T-helper 17 cell (primary cell): ENCODE measurements at places on chromosomes 4 and X.

DNA sequence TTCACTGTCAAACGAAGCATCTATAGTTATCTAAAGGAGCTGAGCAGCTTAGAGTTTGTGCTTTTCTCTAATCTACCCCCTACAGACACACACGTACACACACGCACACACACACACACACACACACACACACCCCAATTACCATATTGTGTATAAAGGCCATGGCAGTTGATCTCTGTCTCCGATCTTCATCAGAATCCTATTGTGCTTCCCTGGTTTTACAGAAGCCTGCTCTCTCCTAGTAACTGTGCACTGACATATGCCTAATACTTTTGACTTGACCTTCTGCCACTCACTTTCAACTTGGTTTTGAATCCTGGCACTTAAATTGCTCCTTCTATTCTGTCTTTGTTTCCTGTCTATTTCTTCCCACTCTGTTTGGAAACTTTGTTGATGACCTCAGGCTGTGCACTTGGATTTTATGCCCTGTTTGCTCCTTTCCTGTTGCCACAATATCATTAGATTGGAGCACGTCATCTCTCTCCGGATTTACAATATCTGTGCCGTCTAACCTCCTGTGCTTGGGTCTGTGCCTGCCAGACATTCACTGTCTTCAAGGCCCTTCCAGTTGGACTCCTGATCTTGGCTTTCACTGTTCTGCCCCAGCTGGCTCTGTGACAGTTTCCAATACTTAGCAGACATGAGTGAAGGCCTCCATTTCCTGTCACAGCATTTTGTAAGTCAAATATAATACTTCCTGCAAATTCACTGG lies 928.1 kb downstream of the FAT4 start:
- DNase-seq, result no peak

DNA sequence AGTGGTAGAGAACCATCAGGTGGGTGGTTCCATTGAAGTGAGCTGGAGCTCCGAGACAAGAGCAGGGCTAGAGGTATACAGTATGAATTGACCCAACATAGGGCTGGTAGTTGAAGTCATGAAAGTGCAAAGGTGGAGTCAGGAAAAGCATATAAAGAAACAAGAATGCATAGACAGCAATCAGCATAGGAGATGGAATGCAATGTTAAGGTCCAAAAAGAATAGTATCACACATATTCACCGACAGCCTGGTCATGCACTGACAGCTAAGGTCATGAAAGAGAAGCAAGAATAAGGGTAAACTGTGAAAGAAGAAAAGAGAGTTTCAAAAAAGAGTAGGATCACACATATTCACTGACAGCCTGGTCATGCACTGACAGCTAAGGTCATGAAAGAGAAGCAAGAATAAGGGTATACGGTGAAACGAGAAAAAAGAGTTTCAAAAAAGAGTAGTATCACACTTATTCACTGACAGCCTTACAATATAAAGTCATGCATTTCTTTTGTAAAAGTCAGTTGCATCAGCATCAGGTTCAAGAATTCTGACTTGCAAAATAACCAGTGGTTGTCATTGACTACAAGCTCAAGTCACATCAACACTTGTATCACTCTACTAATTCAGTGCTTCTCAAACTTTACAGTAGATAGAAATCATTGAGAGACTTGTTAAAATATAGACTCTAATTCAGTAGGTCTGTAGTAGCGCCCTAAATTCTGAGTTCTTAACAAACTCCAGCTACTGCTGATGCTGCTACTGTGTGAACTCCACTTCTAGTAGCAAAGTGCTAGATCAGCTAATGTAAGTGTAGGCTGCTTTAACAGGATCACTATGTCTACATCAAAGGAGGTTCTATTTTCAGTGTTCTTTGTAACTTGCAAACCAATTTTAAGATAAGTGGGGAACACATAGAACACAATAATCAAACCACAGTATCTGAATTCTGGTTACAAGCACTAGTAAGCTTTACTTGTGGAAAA lies 221.9 kb downstream of the PDGFC start:
- DNase-seq, result no peak

GRCh38 chr4:55447831-55448230 lies 52.1 kb downstream of the TMEM165 start:
- no peak for DNase-seq

DNA sequence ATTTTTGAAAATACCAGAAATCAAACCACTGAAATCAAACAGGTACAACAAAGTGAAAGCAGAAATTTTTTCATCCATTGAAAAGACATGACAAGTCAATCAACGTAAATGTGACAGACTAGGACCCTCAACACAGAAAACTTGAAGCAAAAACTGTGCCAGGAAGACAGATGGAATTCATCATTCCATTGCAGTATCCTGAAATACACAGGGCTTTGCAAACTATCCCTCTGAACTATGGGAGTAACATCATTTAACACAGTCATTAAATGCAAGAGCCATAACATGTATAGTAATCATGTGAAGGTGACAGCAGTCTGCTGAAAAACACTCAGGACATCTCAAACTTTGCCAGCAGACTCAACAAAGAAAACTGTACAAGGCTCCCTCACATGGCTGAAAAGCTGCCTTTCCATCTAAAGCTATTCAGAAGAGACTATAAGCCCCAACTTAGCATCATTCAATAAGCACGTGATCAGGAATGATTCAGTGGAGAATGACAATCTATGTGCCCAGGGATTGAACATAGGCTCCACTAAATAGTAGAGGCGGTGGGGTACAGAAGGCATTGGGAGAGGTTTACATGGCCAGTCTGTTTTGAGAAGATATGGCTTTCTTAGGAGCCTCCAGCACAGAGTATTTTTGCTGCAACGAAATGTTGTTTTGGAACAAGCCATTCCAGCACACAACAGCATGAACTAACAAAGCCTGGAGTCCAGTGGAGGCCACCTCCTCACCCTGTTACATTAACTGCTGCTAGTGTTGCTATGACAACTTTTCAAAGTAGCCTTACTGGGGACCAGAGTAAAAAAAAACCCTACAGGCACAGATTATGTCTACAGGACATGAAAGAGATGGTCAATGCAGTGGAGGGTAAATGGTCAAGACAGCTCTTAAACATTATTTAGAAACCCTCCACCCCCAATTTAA lies 274.5 kb upstream of the NOCT start:
- DNase-seq, result no peak

GRCh38 chr4:44961001-44961755 lies 234.8 kb upstream of the GNPDA2 start:
- DNase-seq, result no peak

GRCh38 chr4:101211146-101211553 lies 136.2 kb downstream of the PPP3CA start:
- DNase-seq, result no peak

DNA sequence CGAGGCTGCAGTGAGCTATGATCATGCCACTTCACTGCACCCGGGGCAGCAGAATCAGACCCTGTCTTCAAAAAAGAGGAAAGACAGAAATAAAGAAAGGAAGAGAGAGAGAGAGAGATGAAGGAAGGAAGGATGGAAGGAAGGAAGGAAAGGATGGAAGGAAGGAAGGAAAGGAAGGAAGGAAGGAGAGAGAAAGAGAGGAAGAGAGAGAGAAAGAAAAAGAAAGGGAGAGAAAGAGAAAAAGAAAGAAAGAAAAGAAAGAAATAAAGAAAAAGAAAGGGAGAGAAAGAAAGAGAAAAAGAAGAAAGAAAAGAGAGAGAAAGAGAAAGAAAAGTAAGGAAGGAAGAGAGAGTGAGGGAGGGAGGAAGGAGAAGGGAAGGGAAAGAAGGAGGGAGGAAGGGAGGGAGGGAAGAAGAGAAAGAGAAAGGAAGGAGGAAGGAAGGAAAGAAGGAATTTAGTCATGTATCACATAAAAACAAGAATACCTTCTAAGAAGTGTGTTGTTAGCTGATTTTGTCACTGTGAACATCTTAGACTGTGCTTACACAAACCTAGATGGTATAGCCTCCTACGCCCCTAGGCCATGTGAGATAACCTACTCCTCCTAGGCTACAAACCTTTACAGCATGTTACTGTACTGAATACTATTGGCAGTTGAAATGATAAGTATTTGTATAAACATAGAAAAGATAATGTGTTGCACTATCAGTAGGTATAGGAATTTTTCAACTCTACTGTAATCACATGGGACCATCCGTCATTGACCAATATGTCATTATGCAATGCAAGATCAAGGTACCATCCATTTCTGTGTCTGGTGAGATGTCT lies 17.4 kb upstream of the AFF1 start:
- DNase-seq, result no peak

DNA sequence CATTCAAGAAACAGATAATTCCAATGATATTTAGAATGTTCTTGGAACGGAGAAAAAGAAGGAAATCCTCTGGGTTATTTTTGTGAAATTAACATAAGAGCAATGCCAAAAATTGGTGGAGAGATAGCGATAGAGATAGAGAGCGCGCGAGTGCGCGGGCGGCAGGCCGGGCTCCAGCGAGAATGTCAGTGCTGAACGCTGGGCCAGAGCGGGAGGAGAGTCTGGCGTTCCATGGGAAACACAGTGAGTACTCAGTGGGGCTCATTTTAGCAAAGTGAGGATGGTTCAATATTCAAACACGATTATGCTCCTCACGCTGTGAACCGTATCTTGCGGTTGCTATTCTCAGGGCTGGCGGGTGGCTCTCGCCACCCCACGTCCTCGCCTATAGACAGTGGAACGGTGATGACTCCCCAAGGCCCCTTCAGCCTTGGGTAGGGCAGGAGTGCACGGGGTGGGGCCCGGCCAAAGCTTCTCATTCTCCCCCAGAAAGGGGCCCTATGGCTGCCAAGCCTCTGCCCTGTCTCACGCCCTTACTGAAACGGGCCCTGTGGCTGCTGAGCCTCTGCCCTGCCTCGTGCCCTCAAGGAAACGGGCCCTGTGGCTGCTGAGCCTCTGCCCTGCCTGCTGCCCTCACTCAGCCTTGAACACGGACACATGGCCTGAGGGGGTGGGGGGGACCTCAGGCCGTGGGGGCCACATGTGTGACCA lies 16.9 kb downstream of the CPLX1 start:
- DNase-seq, result no peak

GRCh38 chrX:106246511-106246910 lies 78.4 kb downstream of the PWWP3B start:
- DNase-seq, result no peak

GRCh38 chrX:123756320-123756719 lies 23.5 kb upstream of the THOC2 start:
- no peak for DNase-seq

- no peak for DNase-seq
Observed at GRCh38 chr4:4859799-4860599, 534 bp downstream of the MSX1 start.

DNA sequence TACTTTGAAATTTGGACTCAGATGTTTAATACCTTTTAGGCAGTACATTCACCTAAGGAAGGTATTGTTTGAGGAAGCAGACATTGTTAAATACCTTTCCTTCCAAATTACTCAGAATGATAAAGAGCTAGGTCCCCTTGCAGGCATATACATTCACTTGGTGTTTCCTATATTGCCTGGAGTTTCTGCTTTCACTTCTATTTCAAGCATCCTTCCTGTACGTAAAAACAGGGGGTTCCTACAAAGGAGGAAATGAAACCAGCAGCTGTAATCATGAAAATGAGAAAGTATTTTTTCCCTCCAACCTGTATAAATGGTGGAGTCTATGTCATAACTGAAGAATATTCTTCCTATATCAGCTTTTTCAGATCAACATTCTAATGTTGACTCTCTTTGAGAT lies 90.4 kb upstream of the RASGEF1B start:
- no peak for DNase-seq

GRCh38 chrX:147850875-147851274 lies 60.8 kb upstream of the FMR1 start:
- no peak for DNase-seq

- DNase-seq, result no peak
Observed at GRCh38 chrX:38803243-38803587, 2.0 kb downstream of the MID1IP1 start.

DNA sequence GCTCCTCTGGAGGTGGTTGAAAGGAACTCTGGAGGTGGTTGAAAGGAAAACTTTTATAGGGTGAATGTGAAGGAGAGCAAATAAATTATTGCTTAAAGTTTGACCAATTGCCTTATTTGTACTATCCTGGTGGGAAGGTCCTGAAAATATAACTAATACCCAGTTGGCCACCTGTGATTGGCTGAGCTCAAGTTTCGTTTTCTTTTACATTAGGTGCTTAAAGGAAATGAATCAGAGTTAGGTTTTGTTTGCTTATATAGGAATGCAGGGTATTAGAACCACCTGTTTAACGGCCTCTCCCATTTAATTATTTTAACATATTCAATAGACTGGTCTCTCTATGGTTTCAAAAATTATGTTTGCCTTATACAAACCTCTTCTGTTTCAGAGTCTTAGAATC lies 497.6 kb downstream of the PRR32 start:
- DNase-seq, result no peak

DNA sequence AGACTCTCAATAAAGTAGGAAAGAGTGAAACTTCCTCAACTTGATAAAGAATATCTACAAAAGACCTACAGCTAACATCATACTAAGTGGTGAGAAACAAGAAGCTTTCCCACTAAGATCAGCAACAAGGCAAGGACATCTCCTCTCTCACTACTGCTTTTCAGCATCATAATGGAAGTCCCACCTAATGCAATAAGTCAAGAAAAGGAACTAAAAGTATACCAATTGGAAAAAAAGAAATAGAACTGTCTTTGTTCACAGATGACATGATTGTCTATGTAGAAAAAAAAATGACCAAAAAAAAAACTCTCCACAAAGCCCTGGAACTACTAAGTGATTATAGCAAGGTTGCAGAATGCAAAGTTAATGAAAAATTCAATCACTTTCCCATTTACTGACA lies 25.1 kb upstream of the SH3RF1 start:
- no peak for DNase-seq

GRCh38 chr4:66123831-66124413 lies 453.6 kb upstream of the EPHA5 start:
- DNase-seq, result no peak

DNA sequence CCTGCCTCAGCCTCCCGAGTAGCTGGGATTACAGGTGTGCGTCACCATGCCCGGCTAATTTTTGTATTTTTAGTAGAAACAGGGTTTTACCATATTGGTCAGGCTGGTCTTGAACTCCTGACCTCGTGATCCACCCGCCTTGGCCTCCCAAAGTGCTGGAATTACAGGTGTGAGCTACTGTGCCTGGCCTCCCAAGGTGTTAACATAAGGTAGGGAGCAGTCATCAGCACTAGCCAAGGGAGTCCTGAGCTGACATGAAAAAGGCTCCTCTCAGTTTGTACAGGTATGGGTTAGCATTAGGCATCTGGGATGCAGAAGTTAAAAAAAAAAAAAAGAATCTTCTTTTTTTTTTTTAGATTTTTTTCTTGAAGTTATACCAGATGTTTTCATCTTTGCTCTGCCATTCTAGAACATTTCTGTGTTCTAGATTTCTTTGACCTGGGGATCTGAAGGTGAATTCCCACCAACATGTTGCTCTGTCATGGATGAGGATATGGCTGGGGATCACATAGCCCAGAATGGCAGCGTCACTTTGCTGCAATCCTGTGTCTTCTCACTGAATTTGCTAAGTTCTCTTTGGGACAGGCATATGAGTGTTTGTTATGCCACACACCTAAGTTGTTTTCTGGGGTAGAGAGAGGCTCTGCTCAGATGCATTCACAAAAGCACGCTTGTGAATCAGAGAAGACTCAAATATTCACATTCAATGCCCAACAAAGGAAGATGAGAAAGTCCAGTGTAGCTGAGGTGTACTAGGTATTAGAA lies 24.4 kb upstream of the PLA2G12A start:
- no peak for DNase-seq

- DNase-seq, result no peak
Observed at GRCh38 chr4:38009421-38009820, 49.2 kb downstream of the PTTG2 start.
